ENCODE measurements at places on chromosomes 3 and 15. TPM values are rescaled to one million over a fixed set of nuclear protein-coding genes. Genes with fewer than 3 reads are reported as not detected.

DNA sequence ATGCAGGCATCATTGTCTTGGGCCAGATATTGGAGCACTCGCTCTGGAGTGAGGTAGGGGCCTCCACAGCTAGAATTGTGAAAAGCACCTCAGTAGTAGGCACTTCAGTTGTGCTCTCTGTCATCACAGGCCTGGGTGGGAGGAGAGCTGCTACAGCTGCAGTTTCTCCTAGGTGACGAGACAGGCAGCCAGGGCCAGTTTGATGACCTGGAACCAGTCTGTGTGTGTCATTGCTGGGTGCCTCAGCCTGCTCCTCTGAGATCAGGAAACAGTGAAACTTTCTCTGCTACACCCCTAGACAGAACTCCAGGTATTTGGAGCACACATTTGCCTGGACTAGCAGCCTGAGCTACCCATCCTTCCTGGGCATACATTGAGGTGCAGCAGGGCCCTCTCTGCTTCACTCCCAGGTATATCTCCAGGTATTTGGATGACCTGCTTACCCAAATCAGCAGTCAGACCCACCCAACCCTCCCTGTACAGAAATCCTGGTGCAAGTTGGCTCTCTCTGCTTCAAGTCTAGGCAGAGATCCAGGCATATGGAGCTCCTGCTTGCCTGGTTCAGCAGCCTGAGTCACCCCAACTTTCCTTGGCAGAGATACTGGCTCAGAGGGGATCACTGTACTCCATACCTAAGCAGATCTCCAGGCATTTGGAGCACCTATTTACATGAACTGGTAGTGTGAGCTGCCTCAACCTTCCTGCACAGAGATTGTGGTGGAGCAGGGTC is 54.3 kb upstream of the SGO1 start:
- H3K4me3 ChIP-seq = no peak overlapping the region
- no peaks in the 10 kb centered on the region for H3K4me1 ChIP-seq
- DNase-seq = no peak
- H3K27ac ChIP-seq = no peak overlapping the region
- no peaks in the 10 kb centered on the region for H3K36me3 ChIP-seq
- no peaks in the 10 kb centered on the region for H3K27me3 ChIP-seq

DNA sequence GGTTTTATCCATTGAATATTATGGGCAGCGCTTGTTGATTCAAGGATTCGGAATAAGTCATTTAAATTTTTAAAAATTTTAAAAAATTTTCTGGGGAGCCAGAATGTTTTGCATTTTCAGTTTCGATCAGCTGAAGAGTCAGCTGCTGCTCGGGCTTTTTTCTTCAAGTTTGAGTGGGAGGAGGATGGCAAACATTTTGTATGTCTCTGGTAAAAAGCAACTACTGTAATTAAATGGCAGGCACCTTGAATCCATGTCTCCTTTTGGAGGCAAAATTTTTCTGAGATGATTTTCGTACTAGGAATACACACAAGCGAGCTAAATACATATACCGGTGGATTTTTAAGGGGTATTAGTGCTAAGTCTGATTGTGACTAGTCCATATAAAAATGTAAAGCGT is 612 bp downstream of the C3orf38 start:
- H3K27ac ChIP-seq = peak overlapping the region; percentile 92
- peaks cover 11% of the 10 kb centered on the region for H3K4me1 ChIP-seq
- peaks cover 22% of the 10 kb centered on the region for H3K36me3 ChIP-seq
- H3K4me3 ChIP-seq = peak overlapping the region; percentile 92
- H3K27me3 ChIP-seq = no peaks in the 10 kb centered on the region

- H3K27me3 ChIP-seq = no peaks in the 10 kb centered on the region
- H3K4me1 ChIP-seq = no peaks in the 10 kb centered on the region
- H3K4me3 ChIP-seq = no peak overlapping the region
- no peak for DNase-seq
- H3K36me3 ChIP-seq = no peaks in the 10 kb centered on the region
Observed at GRCh38 chr3:8713901-8714759, 19.5 kb upstream of the CAV3 start.

GRCh38 chr3:158109295-158109803 is 540 bp upstream of the RSRC1 start:
- DNase-seq = no peak
- no peaks in the 10 kb centered on the region for H3K36me3 ChIP-seq
- no peak overlapping the region for H3K27ac ChIP-seq
- H3K4me1 ChIP-seq = peaks cover 33% of the 10 kb centered on the region
- peak overlapping the region; percentile 80 for H3K4me3 ChIP-seq

DNA sequence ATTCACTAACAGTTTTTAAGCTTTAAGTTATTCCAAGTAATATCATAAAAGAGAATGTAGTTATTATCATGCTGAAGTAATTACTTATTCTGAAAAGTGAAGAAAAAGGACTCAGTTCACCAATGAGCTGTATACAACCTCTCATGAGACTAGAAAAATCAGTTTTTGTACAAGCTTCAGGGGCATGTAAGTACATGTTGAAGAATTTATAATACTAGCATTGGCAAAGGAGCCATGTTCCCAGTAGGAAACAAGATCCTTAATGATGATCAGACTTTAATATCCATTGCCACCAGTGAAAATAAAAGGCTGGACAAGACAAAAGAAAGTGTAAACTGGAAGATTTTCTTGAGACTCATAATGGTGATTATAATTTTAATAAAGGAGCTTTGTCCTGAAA is 532.8 kb downstream of the PLOD2 start:
- no peak for DNase-seq
- H3K4me1 ChIP-seq = no peaks in the 10 kb centered on the region
- no peaks in the 10 kb centered on the region for H3K36me3 ChIP-seq

DNA sequence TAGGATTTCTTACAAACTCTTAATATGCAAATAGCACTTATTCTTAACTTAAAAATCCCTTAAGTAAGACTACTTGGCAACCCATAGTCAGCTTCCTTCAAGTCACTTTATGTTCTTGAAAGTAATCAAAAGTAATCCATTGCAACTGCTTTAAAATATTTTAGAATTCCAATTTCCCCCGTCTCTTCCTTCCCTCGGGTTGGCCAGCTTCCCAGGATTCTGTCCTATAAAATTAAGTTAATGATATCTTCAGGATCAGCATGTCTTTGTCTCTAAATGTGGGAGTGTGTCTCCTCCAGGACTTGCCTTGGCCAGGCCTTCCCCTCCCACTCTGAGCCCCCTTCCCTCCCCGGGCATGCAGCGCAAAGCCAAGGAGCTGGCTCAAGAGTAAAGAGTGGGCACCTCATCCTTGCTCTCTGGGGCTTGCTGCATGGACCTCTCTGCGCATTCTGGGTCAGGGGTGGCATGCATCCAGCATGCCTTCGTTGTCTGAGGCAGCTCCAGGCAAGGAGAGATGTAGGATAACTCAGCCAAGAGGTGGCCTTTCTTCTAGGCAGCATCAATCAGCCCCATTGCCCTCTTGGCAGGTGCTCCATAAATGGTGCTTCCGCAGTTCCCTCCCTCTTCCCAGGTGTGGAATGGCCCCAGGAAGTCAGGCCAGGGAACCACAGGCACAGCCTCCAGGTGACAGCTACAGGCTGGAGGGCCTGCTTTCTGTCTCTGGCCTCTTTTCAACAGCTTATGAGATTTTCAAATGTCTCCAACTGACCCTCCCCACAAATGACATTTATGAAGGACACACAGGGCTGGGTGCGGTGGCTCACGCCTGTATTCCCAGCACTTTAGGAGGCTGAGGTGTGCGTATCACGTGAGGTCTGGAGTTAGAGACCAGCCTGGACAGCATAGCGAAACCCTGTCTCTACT is 108.7 kb upstream of the ALDH1A3 start:
- no peaks in the 10 kb centered on the region for H3K27me3 ChIP-seq
- H3K27ac ChIP-seq = no peak overlapping the region
- H3K36me3 ChIP-seq = no peaks in the 10 kb centered on the region

DNA sequence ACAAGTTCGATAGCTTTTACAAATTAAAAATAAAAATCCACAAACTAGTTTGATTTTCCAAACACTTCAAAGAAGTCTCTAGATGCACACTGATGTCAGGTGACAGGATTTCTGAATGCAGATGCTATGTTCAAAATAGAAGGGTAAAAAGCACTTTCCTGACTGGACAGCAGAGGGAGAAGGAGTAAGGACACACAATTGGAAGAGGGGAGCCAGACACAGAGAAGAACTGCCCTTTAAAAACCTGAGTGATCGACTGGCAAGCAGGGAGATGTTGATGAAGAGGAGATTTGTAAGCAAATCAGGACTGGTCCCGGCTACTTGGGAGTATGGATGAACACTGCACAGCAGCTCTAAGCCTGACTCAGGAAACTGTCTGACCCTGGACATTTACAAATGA is 612.8 kb downstream of the MAGI1 start:
- no peaks in the 10 kb centered on the region for H3K4me1 ChIP-seq
- no peak overlapping the region for H3K4me3 ChIP-seq
- no peaks in the 10 kb centered on the region for H3K27me3 ChIP-seq
- no peak overlapping the region for H3K27ac ChIP-seq

- peaks cover 25% of the 10 kb centered on the region for H3K4me1 ChIP-seq
- DNase-seq = no peak
- H3K36me3 ChIP-seq = peaks cover 4% of the 10 kb centered on the region
- no peaks in the 10 kb centered on the region for H3K27me3 ChIP-seq
- peak overlapping the region; percentile 22 for H3K27ac ChIP-seq
Observed at GRCh38 chr3:35665390-35666055, 26.2 kb downstream of the ARPP21 start.

DNA sequence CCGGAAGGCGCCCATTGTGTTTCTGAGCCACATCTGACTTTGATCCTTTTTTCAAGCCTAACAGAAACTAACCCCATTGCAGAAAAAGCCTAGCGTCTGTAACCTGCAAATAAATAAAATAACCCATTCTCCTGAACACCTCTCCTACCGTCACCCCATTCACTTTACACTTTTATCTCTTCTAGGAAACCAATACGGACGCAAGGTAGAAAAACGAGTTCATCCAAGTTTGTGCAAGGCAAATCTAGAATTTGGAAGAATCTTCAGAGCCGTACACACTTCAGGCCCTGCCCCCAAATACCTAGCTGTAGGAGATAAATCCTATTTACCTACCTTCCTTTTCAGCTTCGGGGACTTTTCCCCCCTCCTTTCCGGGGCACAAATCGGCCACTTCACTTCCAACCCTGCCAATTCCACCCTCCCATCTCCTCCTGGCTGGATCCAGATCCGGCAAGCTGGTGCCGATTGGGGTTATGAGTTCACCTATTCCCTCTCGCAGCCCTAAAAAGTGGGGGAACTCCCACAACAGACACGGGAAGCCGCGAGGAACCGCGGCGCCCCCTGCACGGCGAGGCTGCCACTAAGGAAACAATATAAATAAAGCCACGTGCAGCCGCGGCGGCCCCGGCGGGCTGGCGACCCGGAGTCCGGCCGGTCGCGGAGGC is 987 bp downstream of the PRTG start:
- no peaks in the 10 kb centered on the region for H3K36me3 ChIP-seq
- peaks cover 6% of the 10 kb centered on the region for H3K4me1 ChIP-seq
- H3K4me3 ChIP-seq = peak overlapping the region; percentile 54

DNA sequence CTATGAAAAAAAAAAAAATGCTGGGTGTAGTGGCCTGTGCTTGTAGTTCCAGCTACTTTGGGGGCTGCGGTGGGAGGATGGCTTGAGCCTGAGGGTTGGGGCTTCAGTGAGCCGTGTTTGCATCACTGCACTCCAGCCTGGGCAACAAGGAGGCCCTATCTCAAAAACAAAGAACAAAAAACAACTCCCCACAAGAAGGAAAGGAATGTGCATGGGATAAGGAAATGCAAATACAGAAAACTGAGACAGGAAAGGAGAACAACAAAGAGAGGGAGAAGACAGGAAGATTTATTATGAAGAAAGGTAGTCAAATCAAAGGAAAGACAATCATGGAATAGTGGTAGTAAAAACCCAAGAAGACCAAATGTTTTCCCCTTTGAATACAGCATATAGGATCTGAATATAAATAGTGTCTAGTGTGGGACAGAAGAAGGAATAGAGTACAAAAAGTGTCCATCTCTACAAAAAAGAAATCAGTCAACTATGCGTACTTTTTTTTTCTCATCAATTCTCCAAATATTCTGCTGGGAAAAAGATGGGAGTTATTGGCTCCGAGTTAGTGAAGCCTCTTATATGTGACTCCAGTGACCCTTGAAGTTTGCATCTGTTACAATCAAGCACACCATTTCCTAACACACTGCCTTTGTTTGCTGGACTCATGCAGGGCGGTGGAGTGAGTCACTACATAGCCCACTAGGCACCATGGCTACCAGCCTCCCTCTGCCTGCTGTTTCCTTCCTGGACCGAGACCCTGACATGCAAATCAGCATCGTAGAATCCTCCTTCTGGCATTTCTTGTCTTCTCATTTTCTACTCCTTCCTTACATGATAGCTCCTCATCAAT is 101.2 kb upstream of the PTX3 start:
- no peaks in the 10 kb centered on the region for H3K27me3 ChIP-seq
- DNase-seq = no peak
- no peak overlapping the region for H3K27ac ChIP-seq

DNA sequence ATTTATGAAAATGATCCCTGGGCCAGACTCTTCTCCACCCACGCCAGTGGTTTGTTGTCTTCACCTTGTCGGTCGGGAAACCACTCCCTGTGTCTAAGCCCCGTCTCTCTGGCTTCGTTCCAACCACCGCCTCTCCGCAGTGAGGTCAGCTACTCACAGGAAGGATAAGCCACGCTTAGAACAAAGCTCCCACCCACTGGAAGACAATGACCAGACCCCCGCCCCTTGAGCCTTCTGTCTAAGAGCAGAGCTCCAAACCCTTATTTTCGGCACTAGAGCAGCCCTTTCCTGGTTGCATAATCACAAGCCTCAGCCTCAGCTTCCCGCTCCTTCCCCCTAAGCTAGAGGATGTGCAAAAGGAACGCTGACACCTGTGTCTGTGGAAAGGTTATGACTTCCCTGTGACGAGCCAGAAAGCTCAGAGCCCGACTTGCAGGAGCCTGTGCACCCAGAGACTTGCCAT is 114.9 kb upstream of the MEF2A start:
- H3K27ac ChIP-seq = peak overlapping the region; percentile 31
- H3K4me3 ChIP-seq = no peak overlapping the region
- no peaks in the 10 kb centered on the region for H3K27me3 ChIP-seq
- peaks cover 41% of the 10 kb centered on the region for H3K4me1 ChIP-seq
- DNase-seq = no peak
- no peaks in the 10 kb centered on the region for H3K36me3 ChIP-seq

- H3K27me3 ChIP-seq = no peaks in the 10 kb centered on the region
- no peaks in the 10 kb centered on the region for H3K36me3 ChIP-seq
- H3K4me1 ChIP-seq = no peaks in the 10 kb centered on the region
- no peak overlapping the region for H3K4me3 ChIP-seq
- no peak overlapping the region for H3K27ac ChIP-seq
- DNase-seq = no peak
Observed at GRCh38 chr3:148074946-148075345, 622.8 kb upstream of the AGTR1 start.

- no peak for DNase-seq
- H3K27ac ChIP-seq = no peak overlapping the region
- no peak overlapping the region for H3K4me3 ChIP-seq
- H3K36me3 ChIP-seq = no peaks in the 10 kb centered on the region
- H3K27me3 ChIP-seq = no peaks in the 10 kb centered on the region
Observed at GRCh38 chr3:35067750-35068149, 571.6 kb upstream of the ARPP21 start.

EPHA3 gene
- total RNA-seq = 1.9 TPM

ACKR2 gene
- total RNA-seq = 0.14 TPM

GOLGA6L1 gene
- total RNA-seq = not detected

IGDCC3 gene
- 1.4 TPM for total RNA-seq

ZNF774 gene
- 1.2 TPM for total RNA-seq

Measured in thymus (tissue), 14 donors.